ENCODE measurements at places on chromosomes 7 and 10.

- no peak for DNase-seq
These were observed 78.1 kb downstream of the HDAC9 start for GRCh38 chr7:18573410-18574234.

- peak; percentile 44 for DNase-seq
These were observed at the start of gene SEMA3D for GRCh38 chr7:85186521-85187241. Gene SEMA3D, minus strand, starts transcription at chr7:85187056. Its CDS starts 65,165 bp downstream, at chr7:85121891.

DNA sequence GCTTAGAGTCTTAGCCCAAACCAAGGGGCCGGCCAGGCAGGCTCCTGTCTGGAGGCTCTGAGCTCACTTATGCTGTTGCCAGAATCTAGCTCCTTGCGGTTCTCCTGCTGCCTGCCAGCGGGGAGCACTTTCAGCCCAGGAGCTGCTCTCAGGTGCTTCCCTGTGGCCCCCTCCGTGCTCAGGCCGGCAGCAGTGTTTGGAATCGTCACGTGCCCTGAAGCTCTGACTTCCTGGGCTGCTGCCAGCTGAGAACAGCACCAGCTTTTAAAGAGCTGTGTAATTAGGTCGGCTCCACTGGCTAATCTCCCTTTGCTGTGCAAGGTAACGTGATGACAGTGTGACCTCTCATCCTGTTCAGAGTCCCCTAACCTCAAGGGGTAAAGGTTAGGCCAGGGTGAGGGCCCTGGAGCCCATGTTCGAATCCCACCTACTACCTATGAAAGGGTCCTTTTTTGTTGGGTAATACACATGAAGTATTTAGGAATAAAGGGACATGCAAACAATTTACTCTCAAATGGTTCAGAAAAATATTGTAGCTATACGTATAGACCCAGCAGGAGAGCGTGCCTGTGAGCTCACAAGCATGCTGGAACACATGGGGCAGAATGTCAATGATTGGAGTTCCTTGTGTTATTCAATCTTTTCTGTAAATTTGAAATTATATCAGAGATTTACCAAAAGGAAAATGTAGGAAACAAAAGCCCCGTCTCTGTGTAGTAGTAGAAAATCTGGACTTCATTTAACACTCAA is 16.6 kb downstream of the ZNF862 start:
- peak; percentile 4 for DNase-seq

- peak; percentile 55 for DNase-seq
These were observed 27.9 kb downstream of the MTURN start for GRCh38 chr7:30162622-30163124.

- DNase-seq, result no peak
These were observed 29.5 kb downstream of the PLXDC2 start for GRCh38 chr10:19845503-19846368.

DNA sequence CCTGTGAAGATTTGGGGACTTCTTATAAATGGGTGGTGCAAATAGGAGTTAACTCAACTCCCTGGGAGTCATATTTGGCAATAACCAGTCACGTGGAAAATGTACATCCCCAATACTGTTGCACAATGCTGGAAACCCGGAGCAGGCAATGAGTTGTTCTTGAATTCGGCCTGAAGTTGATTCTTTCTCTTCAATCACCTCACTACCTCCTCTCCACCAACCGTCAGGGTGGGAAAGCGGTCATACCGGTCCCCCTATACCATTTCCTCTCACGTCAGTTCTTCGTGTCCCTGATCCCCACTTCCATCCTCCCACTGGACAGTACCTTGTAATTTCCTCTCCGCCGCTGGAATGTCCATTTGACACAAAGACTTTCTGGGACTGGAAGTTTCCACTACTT is 2.8 kb downstream of the GIMAP5 start:
- no peak for DNase-seq

- DNase-seq, result no peak
These were observed 327.9 kb downstream of the ADARB2 start for GRCh38 chr10:1409392-1409791.

GRCh38 chr7:1509226-1509625 is 5.0 kb upstream of the INTS1 start:
- no peak for DNase-seq

DNA sequence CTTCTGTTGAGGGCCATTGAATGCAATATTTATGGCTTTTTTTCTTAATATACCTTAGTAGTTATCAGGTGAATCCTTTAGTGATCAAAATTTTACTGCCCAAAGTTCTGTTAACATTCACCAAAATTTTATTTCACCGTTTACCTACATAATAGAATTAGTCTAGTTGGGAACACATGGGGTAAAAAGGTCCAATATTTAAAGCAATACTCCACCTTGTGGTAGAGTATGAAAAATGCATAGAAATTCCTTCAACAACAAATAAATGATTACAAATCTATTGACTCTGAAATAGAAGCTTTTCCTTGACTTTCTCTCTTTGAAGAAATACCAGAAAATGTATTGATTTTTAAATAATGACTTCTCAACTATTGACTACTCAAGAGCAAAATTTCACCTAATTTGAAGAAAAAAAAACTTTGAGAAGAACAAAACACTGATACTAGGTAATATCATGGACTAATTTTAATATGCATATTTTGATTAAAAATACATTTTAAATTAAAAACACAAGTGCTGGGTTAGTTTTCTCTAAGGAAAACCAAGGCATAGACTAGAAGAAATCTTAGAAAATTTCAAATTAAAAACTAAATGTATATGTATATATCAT is 43.3 kb downstream of the POLR1F start:
- peak; percentile 12 for DNase-seq

GRCh38 chr10:20256969-20257368 is 440.7 kb downstream of the PLXDC2 start:
- no peak for DNase-seq

- no peak for DNase-seq
These were observed 267.2 kb downstream of the DIP2C start for GRCh38 chr10:422241-422640.
